ENCODE measurements at places on chromosomes 2 and 18.

- DNase-seq, result no peak
Observed at GRCh38 chr2:80113399-80113798, 191.2 kb downstream of the LRRTM1 start.

DNA sequence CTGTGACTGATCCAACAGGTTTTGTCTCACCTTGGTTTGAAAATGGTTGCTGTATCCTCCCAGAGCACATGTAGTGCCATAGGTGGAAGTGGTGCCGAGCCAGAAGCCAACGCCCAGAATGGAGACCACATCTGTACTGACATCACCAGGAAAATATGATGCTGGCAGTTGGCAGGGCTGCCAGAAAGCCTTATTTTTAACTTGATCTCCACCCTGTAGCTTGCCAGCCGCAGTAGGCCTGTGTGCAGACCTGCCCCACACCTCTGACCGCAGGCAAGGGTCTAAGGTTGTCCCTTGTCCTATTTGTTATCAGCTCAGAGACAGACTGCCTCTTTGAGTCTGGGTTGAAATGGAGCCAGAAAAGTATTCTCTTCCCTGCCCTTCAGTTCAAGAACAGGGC is 123.5 kb upstream of the EML6 start:
- no peak for DNase-seq

GRCh38 chr2:62374301-62375112 is 131.5 kb downstream of the TMEM17 start:
- no peak for DNase-seq

DNA sequence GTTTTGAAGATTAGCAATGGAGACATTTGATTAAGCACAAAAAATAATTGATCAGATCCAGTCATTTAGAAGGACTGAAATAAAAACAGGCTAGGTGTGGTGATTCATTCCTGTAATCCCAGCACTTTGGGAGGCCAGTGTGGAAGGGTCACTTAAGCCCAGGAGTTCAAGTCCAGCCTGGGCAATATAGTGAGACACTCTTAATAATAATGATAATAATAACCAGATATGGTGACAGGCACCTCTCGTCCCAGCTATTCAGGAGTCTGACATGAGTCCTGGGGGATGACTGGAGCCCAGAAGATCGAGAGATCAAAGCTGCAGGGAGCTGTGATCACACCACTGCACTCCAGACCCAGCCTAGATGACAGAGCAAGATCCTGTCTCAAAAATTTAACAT is 3.5 kb upstream of the FN1 start:
- no peak for DNase-seq

DNA sequence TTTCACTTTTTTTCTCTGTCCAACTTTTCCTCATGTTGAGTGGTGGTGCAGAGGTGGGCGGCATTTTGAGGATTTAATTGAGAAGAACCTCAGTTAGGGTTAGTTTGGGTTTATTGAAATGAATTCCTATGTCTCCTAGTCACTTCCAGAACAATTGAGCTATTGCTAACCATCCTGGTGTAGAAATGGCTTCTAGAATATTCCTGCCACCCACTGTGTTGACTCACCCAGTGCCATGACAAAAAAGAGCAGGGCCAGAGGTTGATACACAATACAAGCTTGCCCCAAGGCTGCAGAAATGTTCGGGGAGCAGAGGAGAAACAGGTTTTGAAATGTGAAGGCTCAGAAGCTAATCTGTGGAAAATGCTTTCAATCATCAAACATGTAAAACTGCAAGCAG is 167.1 kb upstream of the TRIB2 start:
- no peak for DNase-seq

Data from amygdala (tissue), 56 donors.